B cell (primary cell): ENCODE measurements at places on chromosomes 6 and 20. TPM values are rescaled to one million over a fixed set of nuclear protein-coding genes. Genes with fewer than 3 reads are reported as not detected.

The LEMD2 gene
- 113 and 122 TPM in 2 replicates for total RNA-seq

The RXRB gene
- 94.1 and 99.9 TPM in 2 replicates for total RNA-seq

GRCh38 chr20:46642265-46642968 is 8.8 kb downstream of the SLC13A3 start:
- DNase-seq = no peak

DNA sequence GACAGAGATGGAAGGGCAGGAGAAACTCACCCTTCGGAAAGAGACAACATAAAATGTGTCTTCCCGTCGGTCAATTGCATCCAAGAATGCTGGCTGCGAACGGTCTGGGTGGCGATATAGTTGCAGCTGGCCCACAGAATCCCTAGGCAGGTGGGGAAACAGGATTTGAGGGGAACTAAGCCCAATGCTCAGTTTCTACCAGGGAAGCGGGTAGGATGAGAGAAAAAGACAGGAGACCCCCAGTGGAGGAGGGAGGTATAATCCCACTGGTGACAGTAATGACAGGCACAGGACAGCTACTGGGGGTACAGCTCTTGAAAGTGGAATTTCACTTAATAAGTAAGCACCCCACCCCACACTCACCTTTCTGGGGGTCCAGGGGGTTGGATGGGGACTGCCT is 7.5 kb upstream of the TNXB start:
- DNase-seq = no peak

DNA sequence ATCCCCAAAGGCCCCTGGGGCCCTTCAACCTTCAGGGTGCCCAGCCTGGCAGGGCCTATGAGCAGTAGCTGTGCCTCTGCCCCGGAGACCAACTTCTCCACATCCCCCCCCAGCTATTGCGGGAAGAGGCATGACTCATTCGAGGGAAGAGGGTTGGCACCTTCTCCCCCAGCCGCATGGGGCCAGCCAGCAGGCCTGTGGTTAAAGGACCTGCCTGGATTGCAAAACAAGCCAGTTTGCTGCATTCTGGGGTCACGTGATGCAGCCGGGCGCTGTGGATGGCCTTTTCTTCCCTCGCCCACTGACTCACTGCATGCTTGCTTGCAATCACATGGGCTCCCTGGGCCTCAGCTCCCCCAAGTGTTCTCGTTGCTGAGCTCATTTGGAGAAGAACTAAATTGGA is 182.5 kb downstream of the MAFB start:
- no peak for DNase-seq

DNA sequence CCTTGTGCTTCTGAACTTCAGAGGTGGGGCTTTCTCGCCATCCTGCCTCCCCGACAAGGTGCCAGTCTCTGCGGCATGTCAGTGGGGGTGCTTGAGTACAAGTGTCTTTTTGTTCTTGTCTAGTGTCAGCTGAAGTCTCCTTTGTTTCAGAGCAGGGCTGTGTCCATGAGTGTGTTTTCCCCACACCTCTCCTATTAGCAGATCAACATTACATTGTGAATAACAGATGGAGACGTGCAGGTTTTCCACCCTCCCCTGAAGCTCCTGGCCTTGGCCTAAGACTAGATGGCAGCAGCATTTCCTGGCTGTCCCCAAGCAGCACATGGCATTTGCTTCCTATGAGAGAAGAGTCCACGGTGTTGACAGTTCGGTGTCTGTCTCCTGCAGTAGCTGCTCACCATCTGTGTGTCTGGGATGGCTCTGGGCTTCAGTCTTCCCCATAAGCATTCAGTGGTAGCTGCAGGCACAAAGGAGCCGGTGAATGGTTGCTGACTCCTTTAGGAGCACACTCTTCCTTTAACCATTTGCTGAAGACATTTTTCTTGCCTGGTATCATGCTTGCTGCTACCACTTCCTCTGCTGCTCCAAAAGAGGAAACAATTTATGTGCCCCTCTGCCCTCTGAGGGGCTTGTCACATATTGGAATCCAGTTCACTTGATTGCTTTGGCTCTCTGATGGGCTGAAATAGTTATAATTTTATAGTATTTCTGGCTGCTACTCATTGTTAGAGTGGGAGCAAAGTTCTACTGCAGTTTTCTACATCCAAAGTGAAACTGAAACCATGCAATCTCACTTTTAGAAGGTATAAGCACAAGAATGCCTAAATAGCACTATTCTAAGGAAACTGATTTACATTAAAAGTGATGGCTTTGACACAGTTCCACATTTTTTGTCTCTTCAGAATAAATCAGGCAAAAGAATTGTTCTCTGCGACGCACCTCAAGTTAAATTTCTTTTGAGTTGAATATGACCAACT is 913.0 kb downstream of the C6orf118 start:
- DNase-seq = no peak

DNA sequence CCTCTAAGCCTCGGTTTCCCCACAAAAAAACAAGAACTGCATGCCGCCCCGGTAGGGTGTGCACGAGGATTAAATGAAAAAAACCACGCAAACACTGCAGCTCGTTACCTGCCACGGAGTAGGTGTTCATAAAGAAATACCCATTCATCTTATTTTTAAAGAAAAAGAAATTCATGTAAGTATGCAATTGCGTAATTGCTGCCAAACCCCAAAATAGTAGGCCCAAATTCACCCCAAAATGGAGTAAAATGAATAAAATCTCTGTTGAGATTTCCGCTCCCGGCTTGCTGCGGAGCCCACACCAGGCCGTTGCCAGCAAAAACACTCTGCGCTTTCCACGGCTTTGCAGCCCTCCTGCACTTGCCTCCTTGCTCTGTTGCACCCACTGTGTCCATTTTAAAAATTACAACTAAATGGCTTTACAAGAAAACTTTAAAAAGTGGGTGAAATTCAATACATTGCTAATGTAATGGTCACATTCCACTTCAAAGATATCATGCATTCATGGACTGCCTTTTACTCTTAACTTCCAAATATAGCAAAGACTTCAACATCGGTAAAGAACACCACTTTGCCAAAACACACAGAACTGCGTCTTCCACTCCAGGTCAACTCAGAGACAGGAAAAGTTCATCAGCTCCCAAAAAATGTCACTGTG is 125.0 kb downstream of the ZMYND8 start:
- no peak for DNase-seq

DNA sequence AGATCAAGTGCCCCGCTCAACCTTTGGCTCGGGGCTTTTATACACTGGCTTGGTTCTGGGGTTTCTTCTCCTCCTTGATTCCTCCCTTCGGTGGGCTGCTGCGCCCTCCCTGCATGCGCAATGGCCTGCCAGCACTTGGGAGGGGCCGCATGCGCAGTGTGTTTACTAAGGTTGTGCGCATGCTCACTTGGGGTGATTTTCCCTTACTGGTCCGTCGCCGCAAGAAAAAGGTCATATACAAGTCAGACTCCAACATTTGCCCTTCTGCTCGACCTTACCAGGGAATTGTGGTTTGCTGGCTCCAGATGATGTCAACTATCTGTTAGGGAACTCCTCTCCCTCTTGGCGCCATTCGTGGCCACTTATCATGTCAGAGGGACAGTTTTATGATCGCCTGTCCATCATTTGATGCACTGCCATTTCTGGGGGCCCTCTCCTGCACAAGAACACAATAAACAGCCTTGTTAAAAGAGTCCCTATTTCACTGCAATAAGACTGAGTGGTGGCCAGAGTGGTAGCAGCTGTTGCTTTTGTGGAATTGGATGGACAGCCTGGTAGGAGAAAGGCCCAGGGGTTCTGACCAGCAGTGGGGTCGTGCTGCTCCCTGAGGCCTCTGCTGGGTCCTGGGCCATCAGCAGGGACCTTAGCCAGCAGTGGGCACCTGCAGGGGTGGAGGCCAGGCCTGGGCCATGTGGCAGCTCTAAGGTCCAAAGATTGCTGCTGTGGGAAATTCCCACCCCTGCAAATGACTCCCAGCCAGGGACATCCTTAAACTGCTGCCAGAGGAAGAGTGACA is 2.8 kb upstream of the LBP start:
- no peak for DNase-seq

DNA sequence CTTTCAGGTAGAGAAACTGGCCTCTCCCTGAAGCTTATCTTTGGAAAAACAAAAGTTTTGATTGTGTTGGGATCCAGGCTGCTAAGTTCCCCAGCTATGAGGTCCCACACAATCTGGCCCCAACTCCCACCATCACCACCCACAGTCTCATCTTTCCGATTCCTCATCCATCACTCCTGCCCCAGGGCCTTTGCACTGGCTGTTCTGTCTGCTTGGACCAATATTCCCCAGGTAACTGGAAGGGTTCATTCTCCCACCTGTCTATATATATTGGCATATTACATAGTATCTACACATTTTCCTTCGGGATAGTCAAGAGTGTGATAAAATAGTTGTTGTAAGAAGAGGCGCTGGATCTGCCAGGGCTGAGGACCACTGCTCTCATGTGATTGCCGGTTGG is 52.0 kb downstream of the CPNE5 start:
- no peak for DNase-seq

GRCh38 chr6:136720045-136720770 is 72.1 kb downstream of the MAP3K5 start:
- peak; percentile 14 for DNase-seq

DNA sequence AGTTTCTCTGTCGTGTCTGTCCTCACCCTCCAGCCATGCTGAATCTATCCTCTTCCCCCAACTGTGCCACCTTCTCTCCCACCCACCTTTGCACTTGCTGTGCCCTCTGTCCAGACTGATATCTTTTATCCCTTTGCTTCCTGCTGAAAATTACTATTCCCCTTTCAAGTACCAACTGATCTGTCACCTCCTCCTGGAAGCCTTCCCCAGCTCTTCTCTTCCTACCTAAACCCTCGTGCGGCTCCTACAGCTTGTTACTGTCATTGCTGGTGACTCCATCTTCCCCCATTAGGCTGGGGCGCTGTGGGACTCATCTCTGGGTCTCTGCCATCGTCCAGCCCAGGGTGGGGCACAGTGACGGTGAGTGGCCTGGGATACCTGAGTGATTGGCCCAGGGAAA is 1.1 kb downstream of the BPIFB6 start:
- DNase-seq = no peak

GRCh38 chr20:19077370-19078220 is 134.8 kb upstream of the SLC24A3 start:
- DNase-seq = no peak

- no peak for DNase-seq
Observed at GRCh38 chr20:23582293-23582692, 14.0 kb upstream of the CST9L start.
